Psoas muscle (tissue), 8 donors: ENCODE measurements at places on chromosomes 5 and 9. TPM values are rescaled to one million over a fixed set of nuclear protein-coding genes. Genes with fewer than 3 reads are reported as not detected.

DNA sequence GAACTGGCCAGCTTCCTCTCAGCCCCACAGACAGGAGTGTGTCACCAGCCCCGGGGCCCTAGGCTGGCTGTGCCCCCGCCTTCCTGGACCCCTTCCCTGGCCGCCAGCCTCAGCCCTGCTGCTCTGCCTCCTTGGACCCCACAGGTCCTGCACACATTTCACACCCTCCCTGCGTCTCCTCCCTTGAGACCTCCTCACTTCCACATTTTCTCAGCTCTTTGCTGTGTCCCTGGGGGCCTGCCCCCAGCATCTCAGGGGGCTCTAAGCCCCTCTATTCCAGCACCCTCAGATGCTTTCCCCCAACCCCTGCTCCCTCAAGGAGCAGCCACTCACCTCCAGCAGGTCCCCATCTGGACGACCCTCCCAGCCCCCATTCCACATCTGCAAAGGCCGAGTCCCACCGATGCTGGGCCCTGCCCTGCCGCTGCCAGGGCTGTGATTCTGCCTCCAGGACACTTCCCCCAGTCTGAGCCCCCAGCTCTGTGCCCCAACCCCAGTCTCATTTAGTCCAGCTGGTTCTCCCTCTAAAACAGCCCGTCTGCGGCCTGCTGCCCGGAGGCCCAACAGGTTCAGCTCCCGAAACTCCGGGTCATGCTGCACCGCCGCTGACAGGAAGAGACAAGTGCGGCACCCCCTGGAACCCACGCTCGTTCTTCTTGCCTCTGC, 4.2 kb downstream of the SLC34A3 start:
- H3K27ac ChIP-seq: no peak overlapping the region
- H3K4me3 ChIP-seq: no peak overlapping the region
- H3K27me3 ChIP-seq: peaks cover 15% of the 10 kb centered on the region
- DNase-seq: no peak
- no peaks in the 10 kb centered on the region for H3K36me3 ChIP-seq

DNA sequence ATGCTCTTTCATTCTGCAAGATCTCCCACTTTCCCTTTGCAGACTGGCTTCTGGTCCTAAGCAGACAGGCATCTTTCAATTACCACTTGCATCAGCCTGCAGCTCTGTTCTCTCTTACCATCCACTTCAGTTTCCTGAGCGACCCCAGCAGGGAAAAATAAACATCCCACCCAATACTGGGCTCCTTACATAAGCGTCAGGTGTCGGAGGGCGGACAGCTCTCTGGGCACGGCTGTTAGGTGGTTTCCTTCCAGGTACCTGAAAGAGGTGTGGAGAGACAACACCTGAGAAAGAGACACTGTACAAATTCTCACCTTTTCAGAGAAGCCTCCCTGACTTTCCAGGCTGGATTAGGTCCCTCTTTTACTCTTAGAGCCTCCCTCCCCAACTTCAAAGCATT, 145.1 kb upstream of the PANK3 start:
- DNase-seq: no peak
- H3K36me3 ChIP-seq: no peaks in the 10 kb centered on the region
- H3K4me3 ChIP-seq: no peak overlapping the region
- peaks cover 3% of the 10 kb centered on the region for H3K27me3 ChIP-seq

DNA sequence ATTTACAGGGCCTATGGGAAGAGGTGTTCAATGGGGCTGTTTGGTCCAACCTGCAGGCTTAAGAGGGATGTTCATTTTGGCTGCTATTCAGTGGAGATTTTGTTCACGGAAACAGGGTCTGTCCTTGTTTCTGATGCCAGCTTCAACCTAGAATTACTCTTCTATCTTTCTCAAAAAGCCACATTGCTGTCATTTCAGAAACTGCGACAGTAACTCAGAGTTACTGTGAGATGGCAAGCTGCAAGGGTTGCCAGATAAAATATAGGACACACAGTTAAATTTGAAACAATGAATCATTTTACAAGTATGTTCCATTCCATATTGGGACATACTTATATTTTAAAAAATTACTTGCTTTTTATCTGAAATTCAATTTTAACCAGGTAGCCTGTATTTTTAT, 128.0 kb downstream of the NPR3 start:
- H3K36me3 ChIP-seq: no peaks in the 10 kb centered on the region
- H3K27me3 ChIP-seq: no peaks in the 10 kb centered on the region
- H3K4me1 ChIP-seq: no peaks in the 10 kb centered on the region
- H3K4me3 ChIP-seq: no peak overlapping the region
- DNase-seq: no peak

GRCh38 chr5:35502206-35502605, 115.5 kb upstream of the SPEF2 start:
- H3K27me3 ChIP-seq: peaks cover 2% of the 10 kb centered on the region
- H3K36me3 ChIP-seq: no peaks in the 10 kb centered on the region
- no peak overlapping the region for H3K27ac ChIP-seq
- DNase-seq: no peak
- no peak overlapping the region for H3K4me3 ChIP-seq

The DNAI1 gene
- total RNA-seq: not detected

- peaks cover 3% of the 10 kb centered on the region for H3K4me1 ChIP-seq
- no peak overlapping the region for H3K4me3 ChIP-seq
- H3K27ac ChIP-seq: no peak overlapping the region
- peaks cover 99% of the 10 kb centered on the region for H3K36me3 ChIP-seq
Observed at GRCh38 chr9:131524665-131525315, 6.3 kb downstream of the UCK1 start.

- no peaks in the 10 kb centered on the region for H3K36me3 ChIP-seq
- H3K27me3 ChIP-seq: no peaks in the 10 kb centered on the region
- no peak overlapping the region for H3K4me3 ChIP-seq
- no peak for DNase-seq
- H3K27ac ChIP-seq: no peak overlapping the region
Observed at GRCh38 chr5:15577132-15577531, 77.2 kb downstream of the FBXL7 start.

DNA sequence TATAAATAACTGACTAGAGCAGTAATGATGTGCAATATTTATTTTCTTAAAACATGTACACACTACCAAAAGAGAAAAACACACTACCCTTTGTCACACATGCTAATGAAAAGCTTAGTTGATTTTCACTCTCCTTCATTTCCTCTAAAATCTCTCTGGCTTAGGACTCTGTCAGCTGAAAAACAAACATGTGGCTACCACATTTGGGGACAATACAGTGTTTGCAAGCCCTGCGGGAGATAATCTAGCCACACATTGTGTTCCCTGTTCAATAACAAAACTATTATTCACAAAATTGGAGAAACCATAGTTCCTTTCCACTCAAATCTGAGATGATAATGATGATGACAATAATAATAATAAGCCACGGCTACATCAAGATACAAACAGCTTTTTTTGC, 3.5 kb upstream of the LOX start:
- DNase-seq: no peak
- no peaks in the 10 kb centered on the region for H3K36me3 ChIP-seq
- peaks cover 4% of the 10 kb centered on the region for H3K4me1 ChIP-seq
- H3K4me3 ChIP-seq: no peak overlapping the region

- H3K27me3 ChIP-seq: no peaks in the 10 kb centered on the region
- no peak for DNase-seq
Observed at GRCh38 chr5:57577432-57578175, 95.0 kb upstream of the ACTBL2 start.

GRCh38 chr5:160293901-160294561, 18.3 kb downstream of the CCNJL start:
- H3K4me3 ChIP-seq: no peak overlapping the region
- no peaks in the 10 kb centered on the region for H3K36me3 ChIP-seq
- H3K4me1 ChIP-seq: no peaks in the 10 kb centered on the region
- H3K27ac ChIP-seq: no peak overlapping the region

DNA sequence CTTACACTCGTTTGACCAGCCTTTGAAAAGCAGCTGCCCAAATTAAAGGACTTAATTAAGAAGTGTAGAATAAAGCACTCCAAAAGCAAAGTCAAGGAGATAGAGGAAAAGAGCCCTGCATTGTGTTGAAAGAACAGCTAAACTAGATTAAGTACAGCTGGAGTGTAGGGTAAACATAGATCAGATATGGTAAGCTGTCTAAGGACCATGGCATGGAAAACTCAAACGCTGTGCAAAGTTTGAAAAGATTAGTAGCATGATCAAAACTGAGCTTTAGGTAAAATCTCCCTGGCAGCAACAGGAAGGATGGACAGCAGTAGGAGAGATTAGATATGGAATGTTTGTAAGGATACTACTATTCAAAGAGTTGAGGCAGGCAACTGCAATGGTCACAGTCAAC, 55.4 kb downstream of the BNC2 start:
- no peak overlapping the region for H3K27ac ChIP-seq
- no peak overlapping the region for H3K4me3 ChIP-seq
- DNase-seq: no peak
